NCI-H1436 (cell line): ENCODE measurements at places on chromosomes 4 and X.

DNA sequence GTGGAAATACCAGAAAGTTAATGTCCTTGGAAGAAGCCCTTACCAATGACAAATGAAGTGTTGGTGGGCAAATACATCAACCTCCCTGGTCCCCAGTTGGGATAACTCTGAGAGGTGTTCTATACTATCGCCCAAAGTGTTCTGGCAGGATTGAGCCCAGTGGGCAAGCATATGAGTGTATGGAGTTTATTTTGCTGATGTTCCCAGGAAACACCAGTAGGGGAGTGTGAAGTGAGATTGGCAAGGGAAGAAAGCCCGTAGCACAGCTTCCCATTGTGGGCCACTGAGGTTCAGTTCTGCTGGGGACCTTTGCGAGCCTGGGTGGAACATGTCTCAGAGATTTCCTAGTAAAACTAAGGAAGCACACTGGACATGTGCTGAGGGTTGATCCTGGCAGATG lies 65.1 kb downstream of the ARHGAP6 start:
- no peak for DNase-seq

DNA sequence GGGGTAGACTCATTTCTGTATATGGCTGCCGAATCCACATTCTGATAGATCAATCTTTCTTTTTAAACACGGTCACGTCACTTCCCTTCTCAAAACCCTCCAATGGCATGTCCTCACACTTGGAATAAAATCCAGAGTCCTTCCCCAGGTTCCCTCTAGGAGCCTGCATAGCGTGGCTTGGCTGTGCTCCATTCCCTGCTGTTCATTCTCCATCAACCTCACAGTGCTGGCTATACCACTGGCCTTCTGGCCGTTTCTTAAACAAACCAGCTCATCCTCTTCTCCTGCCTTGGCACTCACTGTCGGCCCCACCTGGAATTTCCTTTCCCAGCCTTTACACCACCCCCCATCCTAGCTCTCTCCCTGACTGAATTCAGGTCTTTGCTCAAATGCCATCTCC lies 77.1 kb downstream of the RBM47 start:
- DNase-seq = no peak

- DNase-seq = no peak
These were observed 182.5 kb upstream of the TBL1X start for GRCh38 chrX:9282325-9282724.

DNA sequence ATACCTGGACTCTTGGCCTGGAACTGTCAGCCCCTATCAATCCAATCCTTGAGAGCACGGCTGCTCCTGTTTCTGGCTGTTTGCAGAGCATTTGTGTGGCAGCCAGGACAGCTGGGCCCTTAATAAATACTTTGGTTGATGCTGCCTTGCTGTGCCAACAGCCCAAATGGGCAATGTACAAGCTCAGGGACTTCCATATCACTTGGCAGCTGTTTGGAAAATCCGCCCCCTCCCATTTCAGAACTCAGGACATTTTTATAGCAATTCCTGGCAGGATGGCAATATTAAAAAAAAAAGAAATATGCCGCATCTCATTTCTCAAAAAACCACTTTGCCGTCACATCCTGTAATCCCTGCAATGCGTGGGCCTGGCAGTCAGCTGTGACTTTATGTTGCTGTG lies 218.9 kb downstream of the HS3ST1 start:
- no peak for DNase-seq

- DNase-seq = no peak
These were observed 165.5 kb downstream of the EFNB1 start for GRCh38 chrX:68994135-68994890.

DNA sequence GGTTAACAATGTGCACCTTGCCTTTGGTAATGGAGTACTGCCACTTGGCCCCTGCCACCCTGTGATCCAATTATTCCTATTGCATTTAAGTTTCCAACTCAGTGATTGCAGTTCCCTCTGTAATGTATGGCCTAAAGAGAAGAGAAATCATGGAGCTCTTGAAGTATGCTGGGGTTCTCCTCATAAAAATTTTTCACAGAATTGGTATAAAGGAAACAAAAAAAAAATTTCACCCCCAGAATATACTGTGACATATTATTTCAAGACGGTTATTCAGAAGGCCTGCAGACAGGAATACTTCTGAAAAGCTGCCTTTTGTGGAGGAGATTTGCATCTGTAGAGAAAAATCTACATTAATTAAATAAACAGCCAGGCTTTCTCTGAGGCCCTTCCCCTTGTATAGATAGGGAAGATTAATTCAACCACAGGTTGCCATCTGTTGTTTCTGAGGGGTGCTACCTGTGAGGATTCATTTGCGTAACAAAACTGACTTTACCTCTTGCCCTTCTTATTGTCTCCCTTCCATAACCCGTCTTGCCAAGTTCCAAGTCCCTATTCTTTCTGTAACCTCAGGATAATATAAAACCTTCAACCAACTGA lies 94.8 kb upstream of the LANCL3 start:
- no peak for DNase-seq

DNA sequence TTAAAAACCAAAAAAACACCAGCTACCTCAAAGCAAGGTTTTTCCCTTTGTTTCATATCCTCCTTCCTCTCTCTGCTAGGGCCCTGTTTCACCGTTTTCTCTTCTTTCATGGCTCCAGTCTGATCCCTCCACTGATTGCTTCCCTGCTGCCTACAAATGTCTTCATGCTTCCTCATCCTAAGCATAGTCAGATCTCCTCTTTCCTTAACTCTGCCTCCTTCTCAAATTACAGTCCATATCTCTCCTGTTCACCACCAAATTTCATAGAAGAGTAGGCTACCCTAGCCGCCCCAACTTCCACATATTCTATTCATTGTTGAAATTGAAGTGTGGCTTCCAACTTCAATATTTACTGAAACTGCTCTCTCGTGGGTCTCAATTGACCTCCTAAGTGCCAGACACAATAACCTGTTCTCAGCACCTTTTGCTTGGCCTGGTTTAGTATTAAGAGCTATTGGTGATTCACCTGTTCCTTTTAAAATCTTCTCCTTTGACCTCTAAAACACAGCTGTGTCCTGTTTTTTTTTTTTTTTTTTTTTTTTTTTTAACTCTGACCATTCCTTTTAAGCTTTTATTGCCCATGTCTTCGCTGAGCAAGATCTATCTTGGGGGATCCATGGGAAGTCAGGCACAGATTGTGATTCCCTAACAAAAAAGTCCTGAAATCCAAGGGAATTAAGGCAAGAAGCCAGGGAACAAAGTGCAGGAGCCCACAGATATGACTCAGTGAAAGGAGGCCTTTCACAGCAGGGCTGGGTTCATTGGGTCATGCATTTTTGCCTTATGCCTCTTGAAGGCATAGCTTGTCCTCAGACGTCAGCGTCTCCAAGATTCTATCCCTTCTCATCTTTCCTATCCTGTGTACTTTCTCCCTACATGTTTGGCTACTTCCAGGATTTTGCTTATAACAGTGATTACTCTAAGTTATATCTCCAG lies 85.4 kb downstream of the RPS3A start:
- no peak for DNase-seq

DNA sequence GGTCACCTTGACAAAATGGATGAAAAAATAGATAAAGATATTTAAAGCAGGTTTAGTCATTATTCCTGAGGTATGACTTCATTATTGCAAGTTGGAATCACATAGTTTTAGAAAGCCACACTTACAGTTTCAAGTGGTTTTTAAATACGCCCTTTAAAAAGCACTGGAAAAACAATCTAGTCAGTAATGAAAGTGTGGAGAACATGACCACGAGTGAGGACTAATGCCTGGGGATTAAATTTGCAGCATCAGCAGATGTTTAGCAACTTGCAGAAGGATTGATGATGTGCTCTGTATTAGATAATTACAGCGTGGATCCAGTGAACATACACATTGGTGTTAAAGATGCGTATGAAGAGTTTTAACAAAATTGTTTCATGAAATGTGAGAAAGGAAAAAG lies 5.9 kb downstream of the SPARCL1 start:
- no peak for DNase-seq
